ENCODE measurements at places on chromosomes 5 and 9.

DNA sequence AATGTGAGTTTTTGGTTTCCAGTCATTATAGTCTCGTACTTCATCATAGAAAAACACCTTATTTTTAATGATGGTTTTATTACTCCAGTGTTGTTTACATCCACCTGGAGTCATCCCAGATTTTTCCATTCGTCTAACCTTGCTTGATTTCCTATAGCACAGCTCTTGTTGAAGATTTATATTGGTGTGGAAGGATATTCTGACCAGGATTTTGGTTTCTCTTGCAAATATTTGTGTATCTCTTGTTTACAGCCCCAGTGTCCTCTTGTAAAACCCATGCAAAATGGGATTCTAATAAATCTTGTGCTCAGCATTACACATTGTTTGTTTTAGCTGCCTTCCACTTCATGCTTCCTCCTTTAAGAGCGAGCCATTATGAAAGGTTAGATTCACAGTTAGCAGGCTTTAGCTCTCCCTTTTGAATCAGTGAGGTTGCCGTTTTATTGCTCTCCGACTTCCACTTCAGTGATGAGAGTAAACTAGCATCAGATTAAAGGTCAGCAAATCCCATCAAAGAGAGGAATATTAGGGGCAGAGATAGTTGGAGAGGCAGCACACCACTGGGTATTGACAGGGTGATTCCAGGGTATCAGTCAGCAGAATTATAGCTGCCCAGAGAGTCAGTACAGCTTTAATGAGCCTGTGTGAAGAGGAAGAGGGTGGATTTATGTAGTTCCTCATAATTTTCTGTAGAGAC lies 157.1 kb downstream of the PBX3 start:
- DNase-seq = no peak

- no peak for DNase-seq
These were observed 62.0 kb downstream of the ENC1 start for GRCh38 chr5:74578356-74579044.

GRCh38 chr5:138964647-138965201 lies 89.6 kb upstream of the LRRTM2 start:
- no peak for DNase-seq

GRCh38 chr5:173866858-173867679 lies 21.1 kb upstream of the CPEB4 start:
- no peak for DNase-seq

GRCh38 chr9:104682642-104683041 lies 11.7 kb upstream of the OR13D1 start:
- peak; percentile 67 for DNase-seq

DNA sequence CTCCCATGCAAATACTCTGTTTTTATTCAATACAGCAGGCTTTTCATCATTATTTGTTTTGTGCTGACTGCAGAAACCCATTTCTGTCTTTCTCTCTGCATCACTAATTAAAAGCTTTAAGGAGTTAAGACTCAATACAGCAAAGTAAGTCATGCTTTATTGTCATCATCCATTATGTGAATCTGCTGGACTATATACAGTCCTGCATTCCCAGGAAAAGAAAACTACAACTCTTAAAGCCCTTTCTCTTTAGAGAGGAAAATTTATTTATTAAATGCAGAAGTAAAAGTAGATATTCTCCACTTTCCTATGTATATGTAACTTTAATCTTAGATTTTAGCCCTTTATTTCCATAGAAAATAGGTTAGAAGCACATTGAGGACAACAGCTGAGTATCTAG lies 706.6 kb upstream of the RGMB start:
- no peak for DNase-seq

DNA sequence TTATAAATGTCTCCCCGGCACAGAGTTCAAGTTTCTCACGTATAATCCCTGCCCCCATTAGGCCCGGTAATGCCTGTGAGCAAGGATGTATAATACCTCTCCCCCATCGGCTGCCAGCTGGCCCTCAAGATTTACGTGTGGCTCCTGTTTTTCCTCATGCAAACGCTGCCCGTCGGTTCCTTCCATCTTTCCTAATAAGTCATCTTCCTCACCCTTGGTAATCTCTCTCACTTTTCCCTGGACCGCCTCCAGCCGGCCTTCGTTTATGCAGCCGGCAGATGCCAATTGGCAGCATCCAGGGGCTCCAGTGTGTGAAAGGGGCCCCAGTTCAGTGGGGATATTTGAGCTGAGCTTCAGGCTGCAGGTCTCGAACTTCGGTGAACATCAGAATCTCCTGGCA lies 86.5 kb upstream of the NEURL1B start:
- DNase-seq = no peak

- no peak for DNase-seq
These were observed 31.4 kb upstream of the ERAP1 start for GRCh38 chr5:96839071-96839592.

GRCh38 chr5:51860532-51861018 lies 477.3 kb downstream of the ISL1 start:
- no peak for DNase-seq

DNA sequence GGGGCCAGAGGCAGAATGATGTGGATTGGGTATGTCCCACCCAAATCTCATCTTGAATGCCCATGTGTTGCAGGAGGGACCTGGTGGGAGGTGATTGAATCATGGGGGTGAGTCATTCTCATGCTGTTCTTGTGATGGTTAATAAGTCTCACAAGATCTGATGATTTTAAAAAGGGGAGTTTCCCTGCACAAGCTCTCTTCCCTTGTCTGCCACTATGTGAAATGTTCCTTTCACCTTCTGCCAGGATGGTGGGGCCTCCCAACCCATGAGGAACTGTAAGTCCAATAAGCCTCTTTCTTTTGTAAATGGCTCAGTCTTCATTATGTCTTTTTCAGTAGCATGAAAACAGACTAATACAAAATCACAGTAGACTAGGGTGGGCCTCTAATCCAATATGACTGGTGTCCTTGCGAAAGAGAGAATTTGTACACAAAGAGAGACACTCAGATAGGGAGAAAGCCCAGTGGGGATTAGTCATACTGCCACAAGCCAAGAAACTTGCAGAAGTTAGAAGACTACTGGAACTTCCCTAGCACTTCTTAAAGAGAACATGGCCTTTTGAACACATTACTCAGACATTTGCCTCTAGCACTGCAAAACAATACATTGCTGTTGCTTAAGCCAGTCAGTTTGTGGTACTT lies 68.4 kb downstream of the ANXA1 start:
- DNase-seq = peak; percentile 83

DNA sequence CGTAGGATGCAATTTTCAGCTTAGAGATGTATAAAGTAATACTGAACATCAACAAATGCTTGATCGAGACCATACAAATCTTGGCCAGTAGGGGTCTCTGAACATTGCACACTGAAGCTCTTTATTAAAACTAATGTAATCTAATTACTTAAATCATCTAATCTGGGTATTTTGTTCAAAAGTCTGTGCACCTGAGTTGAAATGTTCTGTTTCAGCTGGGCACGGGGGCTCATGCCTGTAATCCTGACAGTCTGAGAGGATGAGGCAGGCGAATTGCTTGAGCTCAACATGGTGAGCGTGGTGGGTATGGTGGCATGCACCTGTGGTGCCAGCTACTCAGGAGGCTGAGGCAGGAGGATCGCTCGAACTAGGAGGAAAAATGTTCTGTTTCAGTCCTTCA lies 41.0 kb downstream of the ESM1 start:
- DNase-seq = peak; percentile 59

- DNase-seq = peak; percentile 12
These were observed 880.1 kb upstream of the SEMA6A start for GRCh38 chr5:117454716-117455212.

DNA sequence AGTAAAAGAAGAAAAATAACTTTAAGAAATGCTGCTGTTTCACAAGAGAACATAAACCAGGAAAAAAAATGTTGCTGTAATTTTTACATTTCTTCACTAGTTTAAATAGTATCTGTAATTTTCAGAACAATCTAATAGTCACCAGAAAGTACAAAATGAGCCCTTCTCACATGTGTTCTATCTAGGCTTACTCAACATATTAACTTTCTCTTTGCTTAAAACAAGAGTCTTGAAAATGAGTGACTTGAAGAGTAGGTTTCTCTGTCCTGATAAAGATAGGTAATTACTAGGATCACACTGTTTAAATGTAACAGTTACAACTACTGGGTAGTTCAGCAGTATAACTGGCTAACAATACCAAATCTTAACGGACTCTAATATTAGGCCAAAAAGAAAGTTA lies 37.5 kb downstream of the CLINT1 start:
- DNase-seq = no peak

- DNase-seq = peak; percentile 88
These were observed 795 bp upstream of the PJA2 start for GRCh38 chr5:109410389-109411148.

GRCh38 chr5:25544652-25545249 lies 900.0 kb upstream of the CDH10 start:
- peak; percentile 5 for DNase-seq

GRCh38 chr9:76895186-76895585 lies 10.7 kb downstream of the PRUNE2 start:
- DNase-seq = peak; percentile 28

- peak; percentile 21 for DNase-seq
These were observed 114.4 kb upstream of the ZNF366 start for GRCh38 chr5:72621576-72621975.

DNA sequence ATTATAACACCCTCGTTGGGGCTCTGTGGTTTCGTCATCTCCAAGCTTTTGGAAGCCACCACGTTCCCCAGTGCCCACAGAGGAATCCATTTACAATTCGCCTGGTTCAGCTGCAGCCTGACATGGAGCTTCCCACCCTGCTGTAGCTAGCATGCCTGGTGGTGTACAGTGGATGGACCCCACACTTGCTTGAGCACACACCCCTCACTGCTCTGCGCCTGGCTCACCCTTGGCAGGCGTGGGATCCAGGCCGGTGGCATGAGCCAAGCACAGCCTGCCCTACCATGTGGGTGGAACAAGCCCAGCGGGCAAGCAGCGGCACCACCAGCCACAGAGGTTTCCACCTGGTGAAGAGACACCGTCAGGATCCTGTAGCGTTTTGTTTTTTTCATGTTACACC lies 1045.7 kb upstream of the CDH9 start:
- no peak for DNase-seq

DNA sequence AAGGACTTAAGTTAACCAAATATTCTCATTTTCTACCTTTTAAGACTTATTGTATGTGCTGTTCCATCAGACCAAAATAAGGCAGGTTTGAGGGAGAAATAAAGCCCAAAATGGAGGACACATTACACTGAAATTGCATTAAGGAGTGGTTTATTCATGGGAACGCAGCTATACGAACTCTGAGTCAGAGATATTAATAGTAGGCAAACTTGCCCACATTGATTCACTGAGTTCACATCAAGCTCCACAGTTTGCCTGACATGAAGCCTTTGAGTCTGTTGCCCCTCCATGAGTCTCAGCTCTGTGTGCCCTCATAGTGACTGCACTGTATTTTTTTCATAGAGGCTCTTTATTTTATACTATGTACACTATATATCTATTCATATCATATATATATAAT lies 135.0 kb upstream of the SNX2 start:
- DNase-seq = no peak

DNA sequence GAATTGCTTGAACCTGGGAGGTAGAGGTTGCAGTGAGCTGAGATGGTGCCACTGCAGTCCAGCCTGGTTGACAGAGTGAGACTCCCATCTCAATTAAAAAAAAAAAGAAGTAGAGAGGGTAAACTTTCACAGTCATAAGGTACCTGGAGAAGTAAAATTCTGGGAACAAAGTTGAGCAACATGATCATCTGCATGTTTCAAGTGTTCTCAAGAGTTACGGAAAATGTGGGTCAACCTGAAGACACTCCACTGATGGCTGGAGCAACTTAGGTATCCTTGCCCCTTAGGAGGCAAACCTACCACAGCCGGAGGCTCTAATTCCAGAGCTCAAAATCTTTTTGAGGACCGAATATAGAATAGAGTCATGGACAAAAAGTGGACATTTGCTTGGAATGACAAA lies 370.8 kb upstream of the RFX3 start:
- no peak for DNase-seq

- no peak for DNase-seq
These were observed 45.8 kb downstream of the PLPP7 start for GRCh38 chr9:131335368-131335755.

- DNase-seq = no peak
These were observed 1942.4 kb upstream of the WWC1 start for GRCh38 chr5:166349046-166349445.

DNA sequence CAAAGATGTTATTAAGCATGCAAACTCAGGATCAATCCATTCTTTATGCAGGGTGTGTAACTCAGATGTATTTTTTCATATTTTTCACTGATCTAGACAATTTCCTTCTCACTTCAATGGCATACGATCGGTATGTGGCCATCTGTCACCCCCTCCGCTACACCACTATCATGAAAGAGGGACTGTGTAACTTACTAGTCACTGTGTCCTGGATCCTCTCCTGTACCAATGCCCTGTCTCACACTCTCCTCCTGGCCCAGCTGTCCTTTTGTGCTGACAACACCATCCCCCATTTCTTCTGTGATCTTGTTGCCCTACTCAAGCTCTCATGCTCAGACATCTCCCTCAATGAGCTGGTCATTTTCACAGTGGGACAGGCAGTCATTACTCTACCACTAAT lies 435 bp downstream of the OR1J4 start:
- DNase-seq = no peak

- peak; percentile 68 for DNase-seq
These were observed 57.3 kb downstream of the GADD45G start for GRCh38 chr9:89661956-89662717.

- DNase-seq = no peak
These were observed 140.1 kb upstream of the PPP1R26 start for GRCh38 chr9:135339378-135339973.

DNA sequence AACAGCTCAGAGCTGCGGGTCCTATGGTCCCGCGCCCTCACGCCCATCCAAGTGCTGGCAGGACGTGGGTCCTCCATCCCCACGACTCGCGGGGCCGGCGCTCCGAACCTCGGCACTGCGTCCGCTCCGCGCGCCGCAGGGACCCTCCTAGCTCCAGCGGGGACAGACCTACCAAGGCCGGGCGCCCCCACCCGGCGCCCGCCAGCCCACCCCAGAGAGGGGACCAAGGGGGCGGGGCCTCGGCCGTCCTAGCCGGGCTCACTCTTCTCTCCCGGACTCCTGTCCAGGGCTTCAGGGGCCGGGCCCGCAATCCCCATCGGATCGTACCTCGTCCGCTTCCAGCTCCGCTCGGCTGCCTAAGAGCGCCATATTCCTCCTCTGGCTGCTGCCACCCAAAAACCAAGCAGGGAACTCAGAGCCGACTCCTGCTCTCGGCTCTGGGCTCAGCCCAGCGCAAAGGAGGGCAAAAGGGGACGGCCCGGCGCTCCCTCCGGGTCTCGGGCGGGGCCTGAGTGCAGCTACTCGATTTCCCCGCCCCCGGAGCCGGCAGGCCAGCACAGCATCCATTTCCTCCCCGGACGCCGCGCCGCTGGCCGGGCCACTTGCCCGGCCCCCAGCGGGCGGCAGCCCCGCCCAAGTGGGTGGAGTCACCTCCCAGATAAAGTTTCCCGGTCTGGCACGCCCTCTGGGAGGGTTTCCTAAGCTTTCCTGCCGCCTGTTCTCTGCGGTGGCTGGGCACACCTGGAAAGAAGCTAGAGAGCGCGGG lies at the start of gene TTC39B:
TSS of gene TTC39B (minus strand) at position 460 of the 766 bp plus-strand sequence. CDS start at position 369, 91 bp downstream.
- peak; percentile 98 for DNase-seq

DNA sequence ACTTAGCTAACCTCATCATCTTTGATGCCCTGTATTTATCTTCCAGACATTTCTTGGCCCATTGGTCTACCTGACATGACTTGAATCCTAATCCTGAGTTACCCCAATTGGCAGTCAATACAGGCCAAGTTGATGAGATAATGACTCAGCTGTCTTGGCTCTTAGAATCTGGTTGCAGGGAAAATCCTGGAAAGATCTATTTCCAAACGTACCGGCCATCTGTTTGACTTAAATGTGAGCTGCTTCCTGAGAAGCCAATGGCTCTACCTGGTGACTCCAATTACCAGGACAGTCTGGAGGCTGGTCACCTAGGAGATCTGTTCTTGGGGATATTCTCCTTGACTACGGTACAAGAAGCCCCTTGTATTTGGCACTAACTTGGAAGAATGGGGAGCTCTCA lies 475.2 kb upstream of the BRINP1 start:
- no peak for DNase-seq

Data from GM23248 (cell line).